Lung (tissue), 17 donors: ENCODE measurements at places on chromosomes 1 and 21. TPM values are rescaled to one million over a fixed set of nuclear protein-coding genes. Genes with fewer than 3 reads are reported as not detected.

DNA sequence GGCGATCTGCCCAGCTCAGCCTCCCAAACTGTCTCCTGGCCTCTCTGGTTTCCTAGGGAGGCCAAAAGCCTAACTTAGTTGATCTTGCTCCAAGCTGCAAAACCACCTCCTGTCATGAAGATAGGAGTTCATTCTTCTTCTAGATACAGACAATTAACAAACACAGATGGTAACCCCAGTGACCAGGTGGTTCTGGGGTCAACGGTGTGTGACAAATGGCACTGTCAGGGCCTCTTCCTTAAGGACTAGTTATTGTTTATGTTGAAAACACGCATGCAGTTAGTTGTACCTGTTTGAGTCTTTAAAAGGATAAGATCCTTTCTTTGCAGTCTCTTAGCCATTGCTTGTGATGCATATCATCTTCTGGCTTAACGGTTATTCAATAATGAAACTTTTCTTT is 4.6 kb upstream of the UMODL1 start:
- peaks cover 9% of the 10 kb centered on the region for H3K27me3 ChIP-seq
- no peak overlapping the region for H3K27ac ChIP-seq
- H3K4me1 ChIP-seq: no peaks in the 10 kb centered on the region
- no peak overlapping the region for H3K4me3 ChIP-seq
- no peak for DNase-seq
- no peaks in the 10 kb centered on the region for H3K36me3 ChIP-seq

GRCh38 chr21:31248598-31248997 is 95.5 kb downstream of the TIAM1 start:
- peaks cover 4% of the 10 kb centered on the region for H3K4me1 ChIP-seq
- H3K27ac ChIP-seq: no peak overlapping the region
- no peak overlapping the region for H3K4me3 ChIP-seq
- H3K27me3 ChIP-seq: no peaks in the 10 kb centered on the region
- DNase-seq: no peak

- H3K36me3 ChIP-seq: peaks cover 14% of the 10 kb centered on the region
- no peak overlapping the region for H3K27ac ChIP-seq
- H3K4me1 ChIP-seq: peaks cover 31% of the 10 kb centered on the region
These were observed 3.8 kb downstream of the MXRA8 start for GRCh38 chr1:1354271-1355247.

DNA sequence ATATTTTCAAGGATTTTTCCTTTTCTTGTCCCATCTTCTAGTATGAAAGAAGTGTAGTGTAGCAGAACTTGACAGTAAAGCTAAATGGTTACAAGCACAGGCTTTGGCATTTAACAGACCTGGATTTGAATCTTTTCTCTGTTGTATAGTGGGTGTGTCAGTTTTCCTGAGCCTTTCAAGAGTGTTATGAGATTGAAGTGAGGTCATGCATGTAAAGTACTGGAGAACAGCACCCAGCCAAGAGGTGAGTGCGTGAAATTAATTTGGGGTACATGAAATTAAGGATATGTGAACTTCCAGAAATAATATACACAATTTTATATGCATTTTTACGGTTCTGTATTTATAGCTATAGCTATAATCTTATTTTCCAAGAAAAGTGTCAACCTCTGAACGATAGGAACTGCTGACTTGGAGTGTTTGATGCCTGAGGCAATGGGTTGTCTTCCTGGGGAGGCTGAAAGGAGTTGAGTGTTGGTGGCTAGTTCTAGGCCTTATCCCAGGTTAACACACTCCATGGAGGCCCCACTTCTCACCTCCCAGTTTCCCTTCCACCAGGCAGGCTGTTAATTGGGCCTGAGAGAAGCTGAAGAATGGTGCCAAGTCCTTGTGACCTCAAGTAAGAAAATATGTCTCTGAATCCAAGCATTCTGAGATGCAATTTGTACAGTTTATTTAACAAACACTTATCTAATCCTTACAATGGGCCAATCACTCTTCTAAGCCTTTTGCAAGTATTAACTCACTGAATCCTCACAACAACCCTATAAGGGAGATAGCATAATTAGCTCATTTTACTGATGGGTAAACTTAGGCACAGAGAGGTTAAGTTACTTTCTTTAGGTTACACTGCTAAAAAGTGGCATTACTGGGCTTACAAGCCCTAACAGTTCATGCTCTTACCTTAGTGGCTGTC is 4.4 kb downstream of the ROR1 start:
- H3K27ac ChIP-seq: no peak overlapping the region
- H3K36me3 ChIP-seq: no peaks in the 10 kb centered on the region
- DNase-seq: no peak
- no peak overlapping the region for H3K4me3 ChIP-seq
- H3K4me1 ChIP-seq: peaks cover 46% of the 10 kb centered on the region

CELA3A gene
- polyA plus RNA-seq: 0.26 TPM

GPX7 gene
- 11.5 TPM for polyA plus RNA-seq

RGS8 gene
- polyA plus RNA-seq: 0.02 TPM

PPM1J gene
- polyA plus RNA-seq: 0.92 TPM
